ENCODE measurements at places on chromosomes 2 and 18.

DNA sequence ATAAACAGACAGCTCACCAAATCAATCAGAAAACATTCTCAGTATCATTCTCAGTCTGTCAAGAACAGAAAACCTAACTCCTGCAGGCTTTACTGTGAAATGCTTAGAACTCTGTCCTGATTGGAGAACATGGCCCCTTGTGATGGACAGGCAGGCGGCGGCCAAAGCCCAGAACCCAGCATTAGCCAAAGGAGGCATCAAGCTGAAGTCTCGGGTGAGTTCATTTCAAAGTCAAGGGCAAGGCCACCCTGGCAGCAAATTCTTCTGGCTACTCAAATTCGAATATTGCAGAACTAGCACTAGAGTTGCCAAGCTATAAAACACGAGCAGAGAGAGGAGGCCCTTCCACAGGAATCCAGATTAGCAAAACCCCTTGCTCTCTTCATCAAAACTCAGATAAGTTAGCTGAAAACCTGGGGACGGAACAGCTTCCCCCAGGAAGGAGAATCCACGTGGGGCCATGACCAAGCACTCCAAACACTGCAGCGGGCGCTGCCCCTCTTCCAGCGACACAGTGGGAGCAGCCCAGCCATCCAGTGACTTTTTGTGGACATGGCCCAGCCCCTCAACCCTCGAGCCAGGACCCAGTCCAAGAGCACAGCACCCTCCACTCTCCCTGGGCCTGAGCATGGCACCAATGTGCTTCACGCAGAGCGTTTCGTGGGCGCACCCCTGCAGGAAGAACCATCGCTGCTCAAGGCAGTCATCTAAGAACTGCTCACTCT lies 98.6 kb downstream of the HDAC4 start:
- no peak for DNase-seq

- DNase-seq: no peak
These were observed 207.5 kb downstream of the NR4A2 start for GRCh38 chr2:156125018-156125417.

- no peak for DNase-seq
These were observed 145.0 kb downstream of the DCC start for GRCh38 chr18:52484977-52485376.

GRCh38 chr2:126658319-126658904 lies 2.5 kb downstream of the GYPC start:
- no peak for DNase-seq

DNA sequence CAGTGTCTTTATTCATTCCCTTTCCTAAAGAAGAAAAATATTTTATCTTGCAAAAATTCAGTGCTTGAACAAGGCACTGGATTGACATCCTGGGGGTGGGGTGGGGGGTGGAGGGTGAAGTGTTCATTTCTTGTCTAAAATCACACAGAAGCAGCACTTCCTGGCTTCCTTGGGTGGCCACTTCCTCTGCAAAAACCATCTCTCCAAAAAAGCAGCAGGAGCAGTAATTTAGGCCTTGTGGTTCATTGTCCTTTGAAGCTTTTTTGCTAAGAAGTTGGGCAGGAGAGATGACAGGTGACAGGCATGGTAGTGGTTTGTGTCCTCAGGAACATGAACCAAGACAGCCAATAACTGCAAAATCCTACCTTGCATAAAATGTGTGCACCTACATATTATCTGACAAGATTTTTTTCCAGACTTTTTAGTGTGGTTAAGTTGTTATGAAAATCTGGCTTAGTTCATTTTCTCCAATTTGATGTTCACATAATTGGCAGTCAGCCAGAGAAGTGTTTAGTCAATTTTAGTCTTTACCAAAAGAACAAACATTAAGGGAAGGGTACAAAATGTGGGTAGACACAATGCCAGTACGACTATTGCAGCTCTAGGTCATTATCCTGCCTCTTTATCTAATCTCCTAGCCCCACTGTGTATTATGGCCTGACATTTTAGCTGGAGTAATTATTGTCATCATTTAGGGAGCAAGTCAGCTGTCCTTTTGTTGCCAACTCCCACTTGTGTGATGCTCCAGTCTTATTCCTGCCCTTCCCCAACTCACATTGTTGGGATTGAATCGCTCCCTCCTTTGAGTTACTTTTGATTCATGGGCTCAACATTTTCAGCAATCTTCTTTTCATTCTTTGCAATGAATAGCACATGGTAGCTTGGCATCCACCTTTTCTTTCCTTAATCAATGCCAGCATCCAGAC lies 177.2 kb downstream of the MYO3B start:
- DNase-seq: no peak

- no peak for DNase-seq
These were observed 29.3 kb downstream of the MERTK start for GRCh38 chr2:111927723-111928122.

DNA sequence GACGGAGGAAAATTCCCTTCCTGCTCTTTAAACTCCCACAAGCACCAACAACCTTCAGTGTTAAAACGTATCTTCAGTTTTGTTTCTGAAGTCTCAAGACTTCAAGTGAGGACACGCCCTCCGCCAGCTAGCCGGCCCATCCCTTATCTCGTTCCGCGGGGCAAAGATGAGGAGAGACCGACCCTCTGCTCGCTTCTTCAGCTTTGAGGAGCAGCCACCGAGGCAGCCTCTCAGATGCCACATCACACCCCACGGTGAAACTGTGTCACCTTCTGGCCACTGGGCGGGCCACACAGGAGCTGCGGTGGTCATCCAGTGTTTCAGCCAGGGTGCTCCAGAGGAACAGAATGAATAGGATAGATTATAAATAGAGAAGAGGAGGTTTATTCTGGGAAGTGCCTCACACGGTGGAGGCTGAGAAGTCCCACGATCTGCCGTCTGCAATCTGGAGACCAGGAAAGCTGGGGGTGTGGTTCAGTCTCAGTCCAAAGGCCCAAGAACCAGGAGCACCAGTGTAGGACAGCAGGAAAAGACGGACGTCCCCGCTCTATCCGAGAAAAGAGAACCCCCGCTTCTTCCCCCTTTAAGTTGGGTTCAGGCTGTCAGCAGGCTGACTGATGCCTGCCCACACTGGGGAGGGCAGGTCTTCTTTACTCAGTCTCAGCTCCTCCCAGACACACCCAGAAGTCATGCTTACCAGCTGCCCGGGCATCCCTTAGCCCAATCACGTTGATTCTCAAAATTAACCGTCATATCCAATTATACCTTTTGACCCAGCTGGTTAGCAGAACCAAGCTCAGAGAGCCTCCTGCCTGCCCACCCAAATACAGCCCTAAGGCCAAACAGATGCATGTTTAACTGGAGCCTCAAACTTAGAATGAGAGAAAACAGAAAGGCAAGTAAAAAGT lies 399.7 kb upstream of the ID2 start:
- no peak for DNase-seq

DNA sequence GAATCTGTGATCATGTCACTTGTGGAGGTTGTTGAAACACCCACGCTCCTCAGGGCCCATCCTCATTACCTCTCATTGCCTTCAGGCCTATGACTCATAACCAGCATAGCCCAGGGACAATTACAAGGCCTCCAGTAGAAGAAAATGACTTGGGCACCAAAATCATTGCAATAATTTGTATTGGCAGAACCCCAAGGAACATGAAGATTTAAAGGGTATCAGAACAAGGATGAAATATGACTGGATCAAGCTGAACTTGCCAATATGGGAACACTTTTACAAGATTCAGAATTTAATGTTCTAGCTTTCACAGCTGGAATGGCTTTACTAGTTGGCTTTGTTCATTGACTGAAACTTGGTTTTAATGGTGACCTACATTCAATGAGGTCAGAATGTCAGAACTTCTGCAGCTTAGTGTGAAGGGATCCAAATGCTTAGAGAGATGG lies 156.4 kb downstream of the COPS8 start:
- no peak for DNase-seq

GRCh38 chr2:185502351-185502750 lies 236.3 kb upstream of the FSIP2 start:
- DNase-seq: no peak

DNA sequence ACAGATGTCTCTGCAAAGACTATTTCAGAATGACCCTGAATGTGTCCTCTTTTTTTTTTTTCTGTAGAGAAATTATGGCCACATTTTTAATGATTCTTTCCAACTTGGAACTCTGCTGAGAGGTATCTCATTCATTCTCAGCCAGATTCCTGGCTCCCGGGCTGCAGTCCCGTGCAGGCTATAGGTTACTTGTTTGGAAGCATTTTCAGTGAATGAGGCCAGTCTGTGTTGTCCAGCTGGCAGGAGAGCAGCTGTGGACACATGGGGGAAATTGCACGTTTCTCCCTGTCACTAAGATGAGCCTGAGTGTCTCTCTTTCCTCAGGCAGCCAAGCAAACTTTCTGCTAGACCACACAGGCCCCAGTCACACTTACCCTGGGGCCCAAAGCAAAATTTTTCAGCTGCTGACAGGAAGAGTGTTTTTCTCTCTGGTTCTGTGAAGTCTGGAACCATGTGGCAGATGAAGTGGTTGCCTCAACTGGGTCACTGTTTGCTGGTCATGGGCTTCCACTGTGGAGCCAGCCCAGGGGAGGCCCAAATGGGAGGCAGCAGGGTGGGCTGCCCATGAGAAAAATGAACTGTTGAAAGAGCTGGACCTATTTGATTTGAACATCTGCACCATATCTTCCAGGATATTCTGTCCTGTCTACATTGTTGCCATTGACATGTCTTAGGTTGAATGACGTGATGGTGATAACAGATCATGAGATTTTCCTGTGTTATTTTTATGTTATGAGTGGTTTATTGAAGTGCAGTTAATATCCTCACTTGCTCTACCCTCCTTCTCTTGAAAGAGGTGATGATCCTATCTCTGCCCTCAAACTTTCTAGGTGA lies 431.2 kb downstream of the LPIN1 start:
- DNase-seq: no peak

DNA sequence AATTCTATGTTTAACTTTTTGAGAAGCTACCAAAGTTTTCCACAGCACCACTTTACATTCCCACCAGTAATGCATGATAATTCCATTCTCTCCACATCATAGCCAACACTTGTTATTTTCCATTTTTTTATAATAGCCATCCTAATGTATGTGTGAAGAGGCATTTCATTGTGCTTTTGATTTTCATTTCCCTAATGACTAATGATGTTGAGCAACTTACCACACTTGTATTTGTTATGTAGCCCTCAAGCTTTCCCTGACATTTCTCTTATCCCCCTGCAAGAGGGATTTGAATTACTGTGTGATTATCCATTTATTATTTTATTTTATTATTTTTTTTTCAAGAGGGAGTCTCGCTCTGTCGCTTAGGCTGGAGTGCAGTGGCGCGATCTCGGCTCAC lies 23.6 kb upstream of the SOS1 start:
- DNase-seq: no peak

DNA sequence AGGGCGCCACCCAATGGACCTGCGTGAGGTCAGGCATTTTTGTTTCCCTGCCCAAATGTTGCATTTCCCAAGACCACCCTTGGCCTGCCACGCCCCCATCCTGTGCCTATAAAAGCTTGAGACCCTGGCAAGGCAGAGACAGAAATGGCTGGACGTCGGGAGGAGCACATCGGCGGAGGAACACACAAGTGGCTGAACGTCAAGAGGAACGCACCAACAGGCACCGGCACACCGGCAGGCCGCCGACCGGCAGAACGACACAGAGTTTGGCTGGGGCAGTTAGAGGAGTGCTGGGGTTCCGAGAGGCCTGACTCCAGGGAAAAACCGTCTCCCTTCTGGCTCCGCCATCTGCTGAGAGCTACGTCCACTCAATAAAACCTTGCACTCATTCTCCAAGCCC lies 35.9 kb downstream of the DCDC2C start:
- DNase-seq: no peak

GRCh38 chr2:23753291-23754010 lies 173.5 kb downstream of the ATAD2B start:
- DNase-seq: no peak

DNA sequence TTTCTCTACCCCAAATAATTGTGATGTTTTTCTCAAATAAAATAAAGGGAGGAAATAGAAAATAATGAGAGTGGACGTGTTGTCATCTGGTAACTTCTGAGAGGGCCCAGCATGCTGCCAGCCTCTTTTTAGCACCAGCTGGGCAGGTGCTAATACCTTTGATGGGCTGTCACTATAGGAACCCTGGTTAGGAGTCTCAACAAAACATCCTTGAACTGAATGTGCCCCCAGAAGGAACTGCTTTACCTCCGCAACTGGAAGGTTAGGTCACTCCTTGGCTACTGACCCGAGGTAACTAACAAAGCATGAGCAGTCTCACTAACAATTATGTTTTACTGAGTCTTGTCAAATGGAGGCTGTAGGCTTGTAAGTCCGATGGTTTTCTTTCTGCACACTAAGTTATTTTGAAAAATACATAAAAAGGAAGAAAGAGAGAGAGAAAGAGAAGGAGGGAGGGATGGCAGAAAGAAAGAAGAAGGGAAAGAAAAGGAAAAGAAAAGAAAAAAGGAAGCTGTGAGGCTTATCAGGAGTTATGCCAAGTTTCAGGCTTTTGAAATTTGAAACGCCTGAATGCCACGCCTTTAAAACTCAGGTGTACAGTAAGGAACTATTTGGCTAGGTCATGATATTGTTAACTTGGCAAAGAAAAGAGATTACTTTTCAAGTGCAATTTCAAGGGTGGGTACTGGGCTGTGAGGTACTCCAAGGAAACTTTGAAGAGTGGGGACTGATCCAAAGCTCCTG lies 91.0 kb downstream of the TGIF1 start:
- no peak for DNase-seq

GRCh38 chr18:34773378-34773777 lies 63.3 kb downstream of the DTNA start:
- no peak for DNase-seq

GRCh38 chr2:50650403-50650810 lies 381.5 kb downstream of the NRXN1 start:
- DNase-seq: no peak

- no peak for DNase-seq
These were observed 35.8 kb upstream of the ARHGAP25 start for GRCh38 chr2:68698567-68699377.

DNA sequence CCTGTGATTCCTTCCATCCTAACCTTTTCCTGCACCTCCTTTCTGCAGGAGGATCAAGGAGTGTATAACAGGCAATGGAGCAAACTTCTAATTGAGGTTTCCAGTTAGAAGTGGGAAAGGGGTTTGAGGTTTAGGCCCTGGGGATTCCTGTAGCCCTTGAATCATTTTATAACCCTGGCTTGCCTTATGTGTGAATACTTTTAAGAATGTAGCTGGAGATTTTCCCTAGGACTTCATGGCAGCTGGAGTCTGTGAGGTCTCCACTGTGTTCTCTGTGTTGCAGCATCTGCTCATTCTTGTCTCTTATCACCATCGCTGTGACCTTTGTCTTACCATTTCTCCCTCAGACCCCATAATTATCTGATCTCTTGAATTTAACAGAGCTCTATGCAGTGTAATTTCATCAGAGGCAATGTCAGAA lies 370.2 kb upstream of the SLC14A2 start:
- DNase-seq: no peak

DNA sequence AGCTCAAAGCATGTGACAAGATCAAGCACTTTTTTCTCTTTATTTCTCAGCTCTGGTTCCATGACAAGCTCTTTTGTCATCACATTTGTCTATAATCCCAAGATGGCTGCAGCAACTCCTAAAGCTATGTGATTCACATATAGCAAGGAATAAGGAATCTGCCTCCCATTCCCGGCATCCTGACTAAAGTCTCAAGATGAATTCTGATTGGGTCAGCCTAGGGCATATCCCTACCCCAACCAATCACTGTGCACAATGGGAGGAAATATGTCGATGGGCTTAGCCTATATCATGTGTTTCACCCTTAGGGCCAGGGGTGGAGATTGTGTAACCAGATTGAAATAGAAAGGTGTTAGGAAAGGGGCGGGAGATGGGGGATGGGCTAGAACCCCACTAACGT lies 23.1 kb upstream of the COLEC12 start:
- no peak for DNase-seq

Measured in stimulated activated CD4-positive, alpha-beta T cell treated with anti-CD3 and anti-CD28 coated beads, Interleukin-15, amount 100 ng/mL, for 1 hour (primary cell).